ENCODE measurements at places on chromosomes 7 and 10. TPM values are rescaled to one million over a fixed set of nuclear protein-coding genes. Genes with fewer than 3 reads are reported as not detected.

DNA sequence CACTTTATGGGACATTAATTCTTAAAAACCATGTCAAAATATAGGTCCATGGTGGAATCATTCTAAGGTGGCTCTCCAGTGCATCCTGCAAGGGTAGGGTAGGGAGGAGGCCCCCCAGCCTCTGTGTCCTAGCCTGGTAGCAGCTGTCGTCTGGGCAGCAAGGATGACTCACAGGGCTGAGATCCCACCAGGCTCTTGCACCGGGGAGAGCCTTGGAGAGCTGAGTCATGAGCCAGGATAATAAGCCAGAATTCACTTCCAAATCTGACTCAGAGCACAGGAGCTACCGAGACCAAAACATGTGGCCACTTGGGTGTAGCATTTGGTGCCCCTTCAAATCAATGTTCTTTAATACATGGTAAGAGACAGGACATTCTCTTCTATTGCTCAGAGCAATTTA lies 298.5 kb downstream of the NEBL start:
- no peak overlapping the region for H3K4me3 ChIP-seq
- H3K27ac ChIP-seq, result no peak overlapping the region
- no peaks in the 10 kb centered on the region for H3K36me3 ChIP-seq
- H3K27me3 ChIP-seq, result no peaks in the 10 kb centered on the region

- no peaks in the 10 kb centered on the region for H3K27me3 ChIP-seq
- peaks cover 25% of the 10 kb centered on the region for H3K4me1 ChIP-seq
- H3K27ac ChIP-seq, result no peak overlapping the region
- peaks cover 42% of the 10 kb centered on the region for H3K36me3 ChIP-seq
- no peak for DNase-seq
Measured at GRCh38 chr7:151126491-151127137, 40.3 kb downstream of the AGAP3 start.

The IMMP2L gene
- 12.5 TPM for polyA plus RNA-seq

The MCM10 gene
- 0.15 TPM for polyA plus RNA-seq

The RFC2 gene
- polyA plus RNA-seq, result 9.8 TPM

GRCh38 chr7:40784176-40784575 lies 649.4 kb downstream of the SUGCT start:
- H3K27me3 ChIP-seq, result no peaks in the 10 kb centered on the region
- H3K36me3 ChIP-seq, result no peaks in the 10 kb centered on the region
- no peak for DNase-seq
- H3K27ac ChIP-seq, result no peak overlapping the region
- no peak overlapping the region for H3K4me3 ChIP-seq

GRCh38 chr10:5684971-5685763 lies 529 bp downstream of the TASOR2 start:
- no peaks in the 10 kb centered on the region for H3K27me3 ChIP-seq
- H3K27ac ChIP-seq, result peak overlapping the region; percentile 92
- peaks cover 4% of the 10 kb centered on the region for H3K36me3 ChIP-seq
- peak; percentile 79 for DNase-seq

DNA sequence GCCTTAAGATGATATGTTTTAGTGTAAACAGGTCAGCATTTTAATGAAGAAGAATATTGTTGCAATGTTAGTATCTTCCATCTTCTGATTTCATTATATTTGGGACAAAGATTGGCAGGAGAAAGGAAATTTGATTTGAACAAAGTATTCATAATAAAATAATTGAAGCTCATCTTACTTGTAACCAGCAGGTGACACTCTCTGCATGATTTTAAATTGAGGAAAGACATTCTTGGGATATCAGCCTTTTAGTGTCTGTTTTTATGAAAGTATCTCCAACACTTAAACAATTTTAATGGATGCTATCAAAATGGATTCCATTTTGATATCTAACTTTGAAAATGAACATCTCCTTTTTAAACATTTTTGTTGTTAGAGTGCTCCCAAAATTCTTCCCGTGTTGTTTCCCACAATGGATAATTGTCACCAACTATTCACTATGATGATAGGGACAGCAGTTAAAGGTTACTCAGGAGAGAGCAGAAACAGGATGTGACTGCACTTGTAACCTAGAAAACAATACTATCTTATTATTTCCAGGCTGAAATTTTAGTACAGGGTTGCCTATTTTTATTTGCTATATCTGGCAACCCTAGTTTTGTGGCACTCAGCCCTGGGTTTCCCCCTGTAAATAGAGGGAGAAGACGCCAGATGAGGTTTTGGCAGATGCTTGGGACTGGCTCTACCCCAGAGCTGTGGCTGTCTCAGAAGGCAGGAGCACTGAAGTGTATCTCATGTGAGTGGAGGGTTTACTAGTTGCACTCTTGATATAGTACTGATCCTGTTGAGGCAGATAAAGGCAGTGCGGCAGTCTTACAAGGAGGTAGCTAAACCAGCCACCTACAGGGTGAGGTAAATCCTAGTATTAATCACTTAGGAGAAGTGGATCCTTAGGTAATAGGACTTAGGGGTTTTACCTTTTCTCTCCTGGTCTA lies 31.0 kb upstream of the ABCB4 start:
- no peak overlapping the region for H3K27ac ChIP-seq
- no peaks in the 10 kb centered on the region for H3K4me1 ChIP-seq
- H3K4me3 ChIP-seq, result no peak overlapping the region
- DNase-seq, result no peak
- no peaks in the 10 kb centered on the region for H3K36me3 ChIP-seq

DNA sequence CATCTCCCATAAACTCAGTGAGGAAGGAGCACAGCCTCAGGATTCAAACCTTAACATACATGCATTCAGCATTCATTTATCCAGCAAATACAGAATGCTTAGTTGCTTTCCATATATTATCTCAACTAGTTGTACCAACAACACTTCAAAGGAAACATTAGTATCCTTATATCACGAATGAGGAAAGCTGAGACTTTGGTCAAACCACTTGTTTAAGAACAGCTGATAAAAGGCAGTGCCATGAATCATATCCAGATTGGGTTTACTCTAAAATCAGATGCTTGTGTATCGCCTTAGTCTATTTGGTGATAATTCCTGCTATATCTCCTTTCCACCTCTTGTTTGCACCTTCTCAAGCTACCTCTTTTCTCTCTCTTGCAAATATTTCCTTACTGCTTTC lies 1.9 kb upstream of the CPED1 start:
- no peaks in the 10 kb centered on the region for H3K36me3 ChIP-seq
- H3K4me1 ChIP-seq, result no peaks in the 10 kb centered on the region
- H3K27me3 ChIP-seq, result no peaks in the 10 kb centered on the region
- no peak for DNase-seq
- H3K27ac ChIP-seq, result no peak overlapping the region

- peaks cover 32% of the 10 kb centered on the region for H3K4me1 ChIP-seq
- no peaks in the 10 kb centered on the region for H3K36me3 ChIP-seq
- no peak overlapping the region for H3K27ac ChIP-seq
Measured at GRCh38 chr10:45450866-45451265, 76.8 kb downstream of the ALOX5 start.

Data from heart left ventricle (tissue), 16 donors.